ENCODE measurements at places on chromosomes 6 and 20.

- DNase-seq, result no peak
Observed at GRCh38 chr20:20894280-20894679, 181.8 kb upstream of the RALGAPA2 start.

DNA sequence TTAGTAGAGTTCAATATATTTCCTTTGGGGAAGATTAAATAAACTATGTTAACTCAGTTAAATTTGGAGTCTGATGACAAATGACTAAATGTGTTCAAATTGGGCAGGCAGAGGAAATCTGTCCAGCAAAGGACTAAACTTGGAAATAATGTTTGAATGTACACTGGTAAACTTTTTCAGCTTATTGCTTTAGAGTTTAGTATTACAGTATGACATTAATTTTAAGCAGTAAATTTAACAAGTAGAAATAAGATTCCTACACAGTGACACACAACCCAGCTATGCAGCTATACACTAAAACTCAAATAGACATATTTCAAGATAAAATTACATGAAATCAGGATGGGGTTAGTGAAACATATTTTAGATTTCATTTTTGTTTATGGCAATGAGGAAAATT, 42.6 kb upstream of the HDGFL1 start:
- no peak for DNase-seq

GRCh38 chr6:47563162-47563561, 85.6 kb downstream of the CD2AP start:
- no peak for DNase-seq

GRCh38 chr6:167825332-167826229, 1.1 kb upstream of the AFDN start:
- peak; percentile 31 for DNase-seq

GRCh38 chr20:49712996-49713752, 504 bp downstream of the B4GALT5 start:
- DNase-seq, result peak; percentile 62

DNA sequence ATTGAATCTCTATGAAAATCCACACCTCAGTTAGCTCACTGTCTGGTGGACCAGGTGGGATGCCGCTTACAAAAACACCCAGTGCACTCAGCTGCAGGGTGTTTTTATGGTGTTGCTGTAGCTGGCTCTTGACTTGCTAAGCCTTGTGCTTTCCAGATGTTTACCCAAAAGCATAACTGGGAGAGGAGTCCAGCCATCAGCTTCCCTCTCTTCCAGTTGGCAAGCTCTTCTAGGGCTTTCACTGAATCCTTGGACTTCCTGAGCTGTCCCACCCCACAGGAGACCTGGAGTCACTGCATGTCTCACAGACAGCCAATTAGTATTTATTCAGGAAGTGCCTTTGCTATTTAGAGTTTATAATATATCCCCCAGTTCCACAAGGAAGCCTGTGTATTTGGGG, 210.9 kb downstream of the FNDC1 start:
- DNase-seq, result no peak

GRCh38 chr6:6052216-6052615, 45.5 kb upstream of the NRN1 start:
- no peak for DNase-seq

DNA sequence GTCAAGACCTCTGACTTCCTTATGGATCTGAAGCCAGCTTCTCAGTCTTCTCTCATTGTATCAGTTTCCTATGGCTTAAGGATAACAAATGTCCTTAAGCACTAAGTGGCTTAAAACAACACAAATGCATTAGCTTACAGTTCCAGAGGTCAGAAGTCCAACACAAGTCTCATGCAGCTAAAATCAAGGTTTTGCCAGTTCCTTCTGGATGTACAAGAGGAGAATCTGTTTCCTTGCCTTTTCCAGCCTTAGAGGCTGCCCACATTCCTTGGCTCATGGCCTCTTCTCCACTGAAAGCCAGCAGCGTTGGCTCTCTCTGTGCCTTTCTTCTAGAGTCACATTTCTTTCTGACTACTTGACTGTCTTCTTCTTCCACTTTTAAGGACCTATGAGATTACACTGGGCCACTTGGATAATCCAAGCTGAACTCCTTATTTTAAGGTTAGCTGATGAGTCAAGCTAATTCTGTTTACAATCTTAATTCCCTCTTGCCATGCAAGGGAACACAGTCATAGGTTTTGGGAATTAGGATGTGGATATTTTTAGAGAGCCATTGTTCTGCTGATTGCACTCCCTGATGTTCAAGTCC, 179.0 kb downstream of the BCAS1 start:
- no peak for DNase-seq

- DNase-seq, result peak; percentile 46
Observed at GRCh38 chr20:57522380-57523140, 2.4 kb downstream of the CTCFL start.

DNA sequence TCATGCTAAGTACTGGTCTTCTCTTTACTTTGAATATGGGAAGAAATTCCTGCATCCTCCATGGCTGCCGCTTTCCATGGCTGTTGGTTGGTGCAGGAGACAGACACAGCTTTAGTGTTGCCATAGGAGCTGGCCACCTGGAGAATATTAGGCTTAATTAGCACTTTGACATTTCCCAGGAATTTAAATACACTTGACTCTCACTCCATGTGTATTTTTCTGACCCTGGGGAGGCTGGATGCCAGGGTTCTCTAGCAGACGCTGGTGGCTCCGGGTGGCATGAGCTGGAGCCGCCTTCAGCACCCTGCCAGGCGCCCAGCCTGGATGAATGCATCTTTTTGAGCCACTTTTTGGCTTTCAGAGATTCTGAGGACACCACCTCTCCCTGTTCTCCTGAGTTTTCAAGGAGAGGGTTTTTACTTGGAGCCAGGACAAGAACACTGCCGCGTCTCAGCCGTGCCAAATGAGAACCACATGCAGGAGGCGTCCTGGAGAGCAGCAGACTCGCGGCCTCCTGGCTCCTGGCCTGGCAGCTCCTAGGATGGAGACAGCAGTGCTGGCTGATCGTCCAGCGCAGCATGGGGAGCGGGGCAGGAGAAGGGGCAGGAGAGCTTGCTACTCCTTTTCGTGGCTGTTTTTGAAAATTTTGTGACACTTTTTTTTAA, 258.8 kb downstream of the SMOC2 start:
- no peak for DNase-seq

All from GM12865 (cell line).